Fibroblast of the aortic adventitia (primary cell): ENCODE measurements at places on chromosomes 13 and 19. TPM values are rescaled to one million over a fixed set of nuclear protein-coding genes. Genes with fewer than 3 reads are reported as not detected.

N4BP2L1 gene
- total RNA-seq: 1.9 and 9.5 TPM in 2 replicates

RNF225 gene
- total RNA-seq: not detected in 2 replicates

PGLYRP1 gene
- total RNA-seq: not detected in 2 replicates

AP3D1 gene
- 82.7 and 102 TPM in 2 replicates for total RNA-seq

ZNF568 gene
- 13.5 and 24.7 TPM in 2 replicates for total RNA-seq
